ENCODE measurements at places on chromosomes 7 and 10.

DNA sequence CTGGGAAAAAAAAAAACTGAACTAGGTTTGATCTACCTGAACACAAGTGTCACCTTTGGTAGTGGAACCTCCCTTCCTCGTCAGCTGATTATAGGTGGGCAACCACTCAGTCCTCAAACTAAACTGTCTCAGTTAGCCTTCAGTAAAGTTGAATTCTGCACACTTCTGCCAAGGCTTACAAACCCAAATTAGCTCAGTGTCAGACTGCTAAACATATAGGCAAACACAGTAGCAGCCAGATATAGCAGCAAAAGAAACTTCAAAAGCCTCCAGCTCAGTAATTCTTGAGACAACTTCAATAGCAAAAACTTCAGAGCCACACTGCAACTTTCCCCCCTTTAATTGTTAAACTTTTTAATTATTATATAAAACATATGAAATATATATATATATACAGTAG is 956.9 kb downstream of the XPNPEP1 start:
- no peak for DNase-seq

DNA sequence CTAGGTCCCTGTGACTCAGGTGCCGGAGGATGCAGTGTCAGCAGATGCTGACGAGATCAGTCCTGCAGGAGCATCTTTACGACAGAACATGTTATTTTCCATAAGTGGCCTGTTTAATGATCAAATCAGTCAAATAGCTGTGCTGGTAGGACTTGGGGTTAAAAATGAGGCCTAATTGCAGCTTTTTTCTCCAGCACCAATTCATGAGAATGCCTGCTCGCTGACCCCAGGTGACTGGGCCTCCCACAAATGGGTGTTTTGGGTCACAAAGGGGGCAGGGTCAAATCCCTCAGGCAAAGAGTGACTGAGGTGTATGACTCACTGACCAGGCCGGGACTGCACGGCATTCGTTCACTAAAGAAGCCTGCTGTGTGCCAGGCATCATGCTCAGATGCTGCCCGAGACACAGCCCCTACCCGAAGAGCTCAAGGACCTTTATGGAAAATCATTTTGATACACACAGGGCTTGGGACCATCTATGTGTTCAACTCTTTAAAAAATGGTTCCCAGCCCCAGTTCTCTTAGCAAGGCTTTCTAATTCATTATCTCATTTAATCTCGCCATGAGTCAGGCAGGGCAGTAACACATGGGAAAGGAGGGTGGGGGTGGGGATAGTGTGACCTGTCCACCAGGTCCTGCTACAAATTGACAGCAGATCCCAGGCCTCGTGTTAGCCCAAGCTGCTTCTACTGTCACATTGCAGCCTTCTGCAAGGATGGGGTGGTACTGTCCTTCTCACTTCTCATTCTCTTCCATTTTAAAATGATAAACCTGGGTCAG is 21.1 kb downstream of the ZNF775 start:
- DNase-seq = no peak

DNA sequence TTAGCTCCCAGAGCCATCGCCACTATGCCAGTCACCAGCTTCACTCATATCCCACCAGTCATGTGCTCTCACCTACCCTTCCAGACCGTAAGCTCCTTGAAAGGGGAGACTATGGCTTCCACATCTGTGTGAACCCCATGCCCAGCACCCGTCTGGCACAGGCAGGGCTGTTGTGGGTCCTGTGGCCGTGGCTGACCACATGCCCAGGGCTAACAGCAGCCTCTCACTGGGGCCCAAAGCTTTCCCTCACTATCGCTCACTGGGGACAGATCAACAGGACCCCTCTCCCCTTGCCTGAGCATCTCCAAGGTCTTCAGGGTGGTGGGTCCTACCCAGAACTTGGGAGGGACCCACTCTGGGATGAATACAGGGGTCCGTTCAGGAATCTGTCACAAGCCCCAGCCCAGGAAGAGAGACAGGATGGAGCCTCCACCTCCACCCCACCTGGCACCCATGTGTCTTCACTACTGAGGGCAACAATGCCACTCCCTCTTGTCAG is 303.9 kb downstream of the GRID1 start:
- DNase-seq = no peak

- DNase-seq = no peak
Measured at GRCh38 chr10:11573497-11573896, 38.0 kb downstream of the USP6NL start.

GRCh38 chr7:144027070-144027469 is 21.7 kb upstream of the OR2A5 start:
- no peak for DNase-seq

GRCh38 chr7:134778941-134779740 is at the start of gene CALD1:
Gene CALD1 (plus strand): TSS chr7:134779634. CDS start chr7:134867734, 88,100 bp downstream.
- peak; percentile 92 for DNase-seq

- no peak for DNase-seq
Measured at GRCh38 chr10:90865401-90865800, 6.4 kb upstream of the RPP30 start.

- DNase-seq = no peak
Measured at GRCh38 chr7:155219947-155220769, 77.5 kb upstream of the INSIG1 start.

DNA sequence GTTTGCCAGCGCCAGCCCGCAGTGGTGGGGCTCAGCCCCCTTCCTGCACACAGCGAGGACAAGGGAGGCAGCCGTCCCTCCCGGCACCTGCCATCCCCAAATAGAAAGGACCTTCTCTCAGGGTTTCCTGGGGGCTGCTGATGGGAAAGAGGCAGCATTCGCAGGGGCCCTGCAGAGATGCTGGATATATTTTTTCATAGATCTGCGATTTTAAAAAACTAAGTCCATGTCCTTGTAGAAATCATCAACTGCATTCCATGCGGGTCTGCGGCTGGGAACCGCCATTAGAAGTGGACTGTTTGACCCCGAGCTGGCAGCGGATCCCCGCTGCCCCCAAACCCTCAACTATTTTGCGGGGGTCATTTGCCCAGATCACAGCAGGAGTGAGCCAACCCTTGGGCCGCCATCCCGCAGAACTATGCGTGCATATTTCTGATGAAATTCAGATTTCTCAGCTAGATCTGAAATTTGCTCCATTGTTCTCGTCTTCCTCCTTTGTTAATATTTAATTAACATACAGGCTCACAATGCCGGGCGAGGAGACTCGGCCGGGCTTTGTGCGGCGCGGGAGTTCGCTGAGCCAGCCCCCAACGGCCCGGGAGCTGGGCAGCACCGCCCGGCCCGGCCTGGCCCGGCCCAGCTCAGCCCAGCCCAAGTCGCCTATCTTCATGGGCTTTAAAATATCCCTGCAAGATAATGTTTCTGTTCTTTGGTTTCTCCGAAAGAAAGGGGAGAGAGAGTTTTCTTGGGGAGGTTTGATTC is 2.0 kb downstream of the EN2 start:
- DNase-seq = no peak

GRCh38 chr10:124641282-124642087 is 102.7 kb downstream of the FAM53B start:
- DNase-seq = peak; percentile 62

DNA sequence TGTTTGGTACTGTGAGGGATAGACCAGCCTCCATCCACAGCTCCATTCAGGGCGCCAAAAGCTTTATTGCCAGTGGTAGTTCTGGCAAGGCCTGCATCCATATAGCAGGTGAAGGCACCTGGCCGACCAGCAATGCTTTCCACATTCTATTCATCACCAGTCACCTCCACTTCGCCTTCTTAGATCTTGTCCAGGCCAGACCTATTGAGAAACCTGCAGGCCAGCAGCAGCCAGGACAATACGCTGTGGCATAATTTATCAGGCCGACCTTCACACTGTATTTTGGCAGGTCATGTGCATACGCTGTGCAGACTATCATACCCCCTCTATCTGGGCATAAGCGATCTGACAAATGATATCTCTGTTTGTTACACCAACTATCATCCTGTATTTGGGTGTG is 15.2 kb upstream of the KNDC1 start:
- DNase-seq = no peak

DNA sequence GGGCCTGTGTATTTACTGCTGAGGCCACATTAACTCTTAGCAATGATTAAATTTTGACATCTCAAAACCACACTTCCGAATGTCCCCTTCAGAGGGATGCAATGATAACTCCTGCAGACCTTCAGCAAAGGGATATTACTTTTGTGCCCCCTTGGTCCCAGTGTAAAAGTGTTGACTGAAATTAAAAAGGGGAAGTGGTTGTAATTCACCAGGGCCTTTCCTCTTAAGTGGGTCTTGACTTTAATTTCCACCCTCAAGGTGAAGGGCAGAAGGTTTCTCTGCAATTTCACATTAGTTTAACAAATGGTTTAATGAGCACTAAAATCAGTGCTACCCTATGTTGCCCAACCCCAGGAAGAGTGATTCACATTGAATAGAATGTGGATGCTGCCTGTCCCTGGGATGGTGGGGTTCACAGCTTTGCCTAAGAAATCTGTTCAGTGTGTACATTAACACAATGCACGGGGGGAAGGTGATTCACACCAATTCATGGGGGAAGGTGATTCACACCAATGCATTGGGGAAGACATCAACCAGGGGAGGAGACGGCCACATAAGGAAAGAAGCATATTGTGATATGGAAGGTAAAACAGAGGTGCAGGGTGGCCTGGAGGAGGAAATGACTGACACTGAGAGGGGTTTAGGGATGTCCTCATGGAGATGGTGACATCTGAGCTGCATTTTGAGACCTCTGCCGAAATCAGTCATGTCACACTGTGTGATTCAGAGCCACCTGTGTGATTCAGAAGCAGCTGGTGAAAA is 19.4 kb upstream of the TNS3 start:
- no peak for DNase-seq

DNA sequence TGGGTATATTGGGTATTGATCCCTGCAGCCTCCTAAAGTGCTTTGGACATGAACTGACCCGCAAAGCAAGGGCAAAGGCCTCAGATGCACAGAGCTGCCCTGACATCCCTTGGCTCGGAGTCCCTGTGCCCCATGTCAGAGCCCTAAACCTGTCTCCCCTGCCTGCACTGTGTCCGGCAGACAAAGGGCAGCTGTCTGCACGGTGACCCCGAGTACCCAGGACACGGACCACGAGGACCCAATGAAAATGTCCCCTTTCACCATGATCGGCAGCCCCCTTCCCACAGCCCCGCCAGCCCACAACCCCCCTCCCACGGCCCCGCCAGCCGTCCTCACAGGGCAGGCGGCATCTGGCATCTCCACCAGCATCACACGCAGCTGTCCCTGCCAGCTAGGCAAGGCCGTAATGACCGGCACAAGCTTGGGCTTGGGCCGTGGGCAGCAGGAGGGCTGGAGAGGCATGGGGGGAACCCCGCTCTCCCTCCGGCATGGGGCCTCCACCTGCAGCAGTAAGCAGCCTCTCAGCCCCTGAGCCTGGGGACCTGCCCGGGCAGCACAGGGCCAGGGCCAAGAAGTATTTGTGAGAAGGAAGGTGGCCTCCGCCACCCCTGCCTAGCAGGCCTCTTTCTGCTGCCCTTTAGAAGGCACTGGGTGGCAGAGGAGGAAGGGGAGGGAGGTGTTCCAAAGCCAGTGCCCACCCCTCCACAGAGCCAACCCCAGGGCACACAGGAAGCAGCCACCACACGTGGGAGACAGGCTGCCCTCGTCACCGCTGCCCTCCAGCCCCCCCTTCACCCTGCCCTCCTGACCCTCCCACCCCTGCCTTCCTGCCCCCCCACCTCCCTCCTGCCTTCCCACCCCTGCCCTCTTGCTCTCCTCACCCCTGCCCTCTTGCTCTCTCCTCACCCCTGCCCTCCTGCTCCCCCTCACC is 10.1 kb downstream of the NUDT1 start:
- peak; percentile 66 for DNase-seq

DNA sequence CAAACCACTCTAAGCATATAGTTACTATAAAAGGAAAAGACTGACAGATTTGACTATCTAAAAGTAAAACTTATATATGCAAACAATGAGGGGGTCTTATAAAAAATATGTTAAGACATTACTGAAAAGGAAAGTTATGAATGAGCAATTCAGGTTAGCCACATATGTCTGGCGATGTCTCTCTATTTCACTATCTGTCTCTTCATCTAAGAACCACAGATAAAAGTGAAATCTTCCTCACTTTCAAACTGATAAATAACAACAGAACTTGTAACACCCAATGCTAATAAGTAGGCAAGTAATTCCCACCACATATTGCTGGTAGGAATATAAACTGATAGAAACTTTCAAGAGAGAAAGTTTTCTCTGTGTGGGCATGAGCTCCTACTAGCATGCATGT is 138.2 kb downstream of the CHCHD3 start:
- DNase-seq = no peak

DNA sequence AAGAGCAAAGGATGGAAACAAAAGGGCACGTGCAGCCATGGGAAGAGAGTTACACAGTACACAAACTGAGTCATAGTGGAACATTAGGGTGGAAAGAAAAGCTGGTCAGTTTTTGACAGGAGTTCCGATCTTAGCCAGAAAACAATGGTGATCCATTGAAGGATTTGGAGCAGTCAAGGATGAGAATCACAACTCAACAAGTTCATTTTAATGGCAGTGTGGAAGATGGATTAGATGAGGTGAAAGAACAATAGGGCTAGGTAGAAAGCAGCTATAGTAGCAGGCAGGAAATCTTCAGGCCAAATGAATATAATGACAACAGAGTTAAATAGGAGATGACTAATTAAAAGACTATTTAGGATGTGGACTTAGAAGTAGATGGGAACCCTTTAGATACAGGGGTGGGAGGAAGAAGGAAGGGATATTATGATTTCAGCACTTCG is 136.3 kb downstream of the DOCK4 start:
- no peak for DNase-seq

GRCh38 chr7:83204715-83205114 is 42.0 kb upstream of the PCLO start:
- DNase-seq = no peak

DNA sequence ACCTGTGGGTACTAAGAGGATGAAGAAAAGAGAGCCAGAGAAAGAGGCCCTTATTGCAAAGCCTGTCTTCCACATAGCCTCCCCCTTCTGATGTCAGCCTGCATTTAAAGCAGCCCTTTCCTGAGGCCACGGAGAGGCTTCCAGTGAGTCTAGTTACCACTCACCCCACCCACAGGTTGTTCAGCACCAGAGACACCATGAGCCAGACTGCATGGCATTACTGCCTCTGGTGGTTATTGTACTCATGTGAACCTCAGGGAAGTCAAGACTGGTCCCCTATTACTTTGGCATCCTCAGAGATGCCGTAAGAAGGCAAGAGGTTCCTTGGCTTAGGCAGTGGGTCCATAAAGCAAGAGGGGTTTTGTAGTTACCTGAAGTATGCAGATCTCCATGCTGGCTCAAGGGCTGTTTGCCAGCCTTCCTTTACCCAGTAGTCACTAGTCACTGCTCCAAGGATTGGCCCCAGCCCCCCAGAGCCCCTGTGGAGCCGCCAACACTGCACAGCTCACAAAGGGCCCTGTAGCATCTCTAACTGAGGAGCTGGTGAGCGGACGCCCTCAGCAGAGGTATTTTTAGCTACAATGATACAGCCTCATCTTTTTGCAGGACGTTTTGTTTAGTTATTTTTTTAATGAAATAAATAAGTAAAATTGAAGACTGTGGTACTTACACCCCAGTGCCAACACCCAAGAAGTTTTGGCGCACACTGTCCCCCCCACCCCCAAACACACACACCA is 20.7 kb downstream of the LRRC4 start:
- no peak for DNase-seq

DNA sequence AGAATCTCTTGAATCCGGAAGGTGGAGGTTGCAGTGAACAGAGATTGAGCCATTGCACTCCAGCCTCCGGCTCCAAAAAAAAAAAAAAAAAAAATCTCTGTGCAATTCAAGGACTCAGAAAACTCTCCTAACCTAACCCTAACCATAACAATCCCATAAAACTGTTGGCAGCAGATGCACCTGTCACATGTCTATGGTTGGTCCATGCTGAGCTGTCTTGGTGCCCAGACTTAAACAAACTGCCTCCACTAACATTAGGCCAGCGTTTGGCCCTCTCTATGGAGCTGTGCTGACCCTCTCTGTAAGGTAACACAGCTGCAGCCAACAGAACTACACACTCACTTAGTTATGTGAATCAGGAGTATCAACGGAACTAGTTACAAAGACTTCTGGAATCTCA is 132.5 kb upstream of the PTER start:
- no peak for DNase-seq
